Suppressor macrophage treated with lipopolysaccharide for 1 hour (primary cell): ENCODE measurements at places on chromosomes 3 and 15.

- peak; percentile 78 for DNase-seq
These were observed 301.2 kb upstream of the PROK2 start for GRCh38 chr3:72086042-72086742.

DNA sequence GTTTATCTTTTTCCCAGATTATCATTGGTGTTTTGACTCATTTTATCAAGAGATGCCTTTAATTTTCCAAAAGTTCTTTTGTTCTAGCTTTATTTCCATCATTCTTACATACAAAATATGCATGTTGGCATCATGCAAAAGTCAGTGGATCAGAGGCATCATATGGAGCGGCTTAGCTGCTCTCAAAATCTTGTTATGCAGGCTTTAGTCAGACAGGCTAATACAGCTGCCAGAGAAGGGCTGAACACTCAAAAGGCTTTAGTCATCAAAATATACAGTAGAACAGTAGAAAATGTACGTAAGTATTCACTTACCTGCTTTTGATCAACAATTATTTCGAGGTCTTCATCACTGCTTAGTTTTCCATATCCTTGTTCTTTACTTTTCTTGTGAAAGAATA, 65.5 kb downstream of the PEX5L start:
- no peak for DNase-seq

DNA sequence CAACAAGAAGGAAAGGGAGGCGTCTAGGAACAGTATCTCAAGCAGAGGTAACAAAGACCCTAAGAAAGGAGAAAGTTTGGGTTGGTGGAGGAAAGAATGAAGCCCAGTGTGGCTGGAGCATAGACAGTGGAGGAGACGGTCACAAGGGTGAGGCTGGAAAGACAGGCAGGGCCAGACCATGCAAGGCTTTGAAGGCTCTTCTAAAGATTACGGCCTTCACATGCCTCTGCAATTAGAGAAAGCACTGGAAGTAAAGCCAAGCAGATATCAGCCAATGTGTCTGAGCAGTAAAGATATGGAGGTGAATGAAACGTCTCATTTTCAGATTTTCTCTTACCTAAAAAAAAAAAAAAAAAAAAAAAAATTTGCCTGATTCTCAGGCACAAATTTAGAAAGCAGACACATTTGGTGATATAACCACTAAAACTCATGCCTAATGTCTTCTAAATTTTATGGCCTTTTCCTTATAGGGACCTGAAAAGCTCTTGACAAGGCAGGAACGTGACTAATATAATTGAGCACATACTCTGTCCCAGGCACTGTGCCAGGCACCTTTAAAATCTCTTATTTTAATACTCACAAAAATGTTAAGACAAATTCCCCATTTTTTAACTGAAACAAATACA, 184.1 kb downstream of the MECOM start:
- no peak for DNase-seq

- no peak for DNase-seq
These were observed 13.9 kb upstream of the SLITRK3 start for GRCh38 chr3:165210132-165210531.

GRCh38 chr3:81823882-81824395, 62.5 kb upstream of the GBE1 start:
- DNase-seq = peak; percentile 77

- DNase-seq = no peak
These were observed 78.3 kb upstream of the PPP2R3A start for GRCh38 chr3:135887220-135887619.

- DNase-seq = peak; percentile 54
These were observed 516.7 kb downstream of the FOXP1 start for GRCh38 chr3:71066849-71067261.

GRCh38 chr3:113255854-113256615, 44.7 kb downstream of the BOC start:
- peak; percentile 38 for DNase-seq

GRCh38 chr3:77086408-77086807, 46.5 kb downstream of the ROBO2 start:
- DNase-seq = no peak

GRCh38 chr3:186996356-186996755, 66.0 kb downstream of the ST6GAL1 start:
- no peak for DNase-seq

DNA sequence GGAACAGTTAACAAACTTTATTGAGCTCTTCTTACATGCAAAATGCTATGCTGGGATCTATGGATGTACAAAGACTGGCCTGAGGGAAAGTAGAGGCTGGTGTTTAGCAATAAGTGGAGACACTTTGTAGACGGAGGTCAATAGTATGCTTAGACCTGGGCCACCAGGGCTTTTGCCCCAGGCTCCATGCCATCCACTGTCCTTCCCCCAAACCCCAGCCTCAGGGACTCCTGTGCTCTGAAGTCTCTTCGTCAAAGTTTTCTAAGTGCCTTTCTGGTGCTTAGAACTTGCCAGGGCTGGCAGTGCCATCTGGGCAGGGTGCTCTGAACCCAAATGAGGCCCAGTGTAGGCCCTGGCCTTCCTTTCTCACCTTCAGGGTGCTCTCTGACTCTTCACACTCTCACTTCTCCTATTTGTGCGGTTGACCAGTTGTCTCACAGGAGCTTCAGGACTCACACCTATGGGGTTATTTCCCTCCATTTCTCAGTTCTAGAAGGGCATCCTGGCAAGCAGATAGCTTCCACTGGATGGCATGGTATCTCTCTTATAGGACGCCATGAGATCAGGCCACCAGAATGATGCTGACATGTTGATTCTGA, 21.8 kb upstream of the KCNAB1 start:
- no peak for DNase-seq

GRCh38 chr15:36755341-36756000, 176.0 kb downstream of the CDIN1 start:
- no peak for DNase-seq

GRCh38 chr3:32442766-32443165, 51.1 kb downstream of the CMTM7 start:
- DNase-seq = no peak

- peak; percentile 58 for DNase-seq
These were observed 627 bp downstream of the NT5DC2 start for GRCh38 chr3:52532838-52533622.

GRCh38 chr3:56118968-56119367, 349.3 kb downstream of the ERC2 start:
- DNase-seq = no peak

DNA sequence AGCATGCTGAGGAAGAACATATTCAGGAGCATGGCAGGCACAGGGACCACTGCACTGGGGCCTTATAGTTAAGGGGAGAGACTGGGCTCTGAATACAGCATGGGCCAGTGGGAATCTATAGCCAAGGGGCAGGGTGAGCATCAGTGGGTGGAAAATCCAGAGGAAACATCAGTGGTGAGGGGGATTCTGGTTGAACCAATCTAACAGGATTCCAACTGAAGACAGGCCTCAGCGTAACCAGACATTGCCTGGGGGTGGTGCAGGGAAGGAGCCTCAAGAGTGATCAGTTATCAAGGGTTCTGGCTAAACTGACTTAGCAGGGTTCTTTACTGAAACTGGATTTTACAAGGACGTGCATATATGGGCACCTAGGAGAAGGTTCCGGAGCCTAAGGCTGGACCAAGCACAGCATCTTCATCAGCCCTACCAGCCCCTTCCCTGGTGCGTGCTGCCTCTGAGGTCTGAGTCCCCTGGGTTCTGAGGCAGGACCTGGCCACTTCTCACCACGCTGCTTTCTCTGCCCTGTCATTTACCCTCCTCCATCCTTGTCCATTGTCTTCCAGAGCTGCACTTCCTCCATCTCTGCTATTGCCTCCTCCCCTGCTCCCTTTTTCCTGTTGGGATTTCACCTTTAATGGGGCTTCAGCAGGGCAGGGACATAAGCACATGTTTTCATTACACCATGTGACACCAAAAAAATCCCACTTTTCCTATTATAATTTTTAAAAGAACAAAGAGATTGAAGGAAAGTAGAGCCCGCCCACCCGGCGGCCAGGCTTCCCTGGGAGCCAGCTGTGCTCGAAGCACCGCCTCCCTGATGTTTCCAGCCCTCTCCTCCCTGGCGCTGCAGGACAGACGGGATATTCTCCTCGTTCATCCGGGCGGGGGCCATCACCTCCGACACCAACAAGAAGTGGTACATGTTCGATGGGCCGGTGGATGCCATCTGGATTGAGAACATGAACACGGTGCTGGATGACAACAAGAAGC, 52.1 kb downstream of the DNAH1 start:
- no peak for DNase-seq

DNA sequence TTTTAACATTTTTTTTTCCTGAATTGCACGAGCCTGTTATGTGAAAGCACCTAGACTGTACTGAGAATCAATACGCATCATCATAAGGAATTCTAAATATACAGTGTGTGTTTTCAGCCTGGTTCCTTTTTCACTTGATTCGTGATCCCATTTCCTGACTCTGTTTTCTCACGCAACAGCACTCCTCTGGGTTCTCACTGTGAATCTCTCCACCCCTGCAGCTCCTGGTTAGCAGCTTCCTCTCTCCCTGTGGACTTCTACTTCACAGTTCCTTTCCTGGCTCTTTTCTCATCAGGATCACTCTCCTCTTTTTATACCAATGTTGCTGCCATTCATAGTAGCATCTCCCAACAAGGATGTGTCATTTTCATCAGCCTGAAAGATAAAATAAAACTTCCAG, 297.2 kb downstream of the CADM2 start:
- no peak for DNase-seq

GRCh38 chr15:83458381-83458780, 11.2 kb downstream of the SH3GL3 start:
- DNase-seq = no peak

- DNase-seq = peak; percentile 83
These were observed 10.6 kb downstream of the XXYLT1 start for GRCh38 chr3:195260280-195260905.

DNA sequence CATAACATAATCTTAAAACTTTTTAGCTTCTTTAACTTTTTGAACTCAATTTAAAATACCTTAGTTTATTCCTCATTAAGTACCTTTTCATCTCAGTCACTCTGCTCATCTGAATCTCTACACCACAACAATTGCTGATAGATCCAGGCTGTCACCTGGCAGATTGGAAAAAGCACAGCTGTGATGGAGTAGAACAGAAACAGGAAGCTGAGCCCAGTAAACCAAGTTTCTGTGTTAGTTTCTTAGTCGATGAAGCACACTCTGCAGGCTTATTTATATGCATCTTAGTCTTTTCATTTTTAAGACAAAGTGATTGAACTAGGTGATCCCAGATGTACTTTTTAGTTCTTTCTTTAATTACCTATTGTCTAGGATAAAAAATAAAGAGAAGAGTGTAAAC, 1398.0 kb upstream of the ALCAM start:
- no peak for DNase-seq

DNA sequence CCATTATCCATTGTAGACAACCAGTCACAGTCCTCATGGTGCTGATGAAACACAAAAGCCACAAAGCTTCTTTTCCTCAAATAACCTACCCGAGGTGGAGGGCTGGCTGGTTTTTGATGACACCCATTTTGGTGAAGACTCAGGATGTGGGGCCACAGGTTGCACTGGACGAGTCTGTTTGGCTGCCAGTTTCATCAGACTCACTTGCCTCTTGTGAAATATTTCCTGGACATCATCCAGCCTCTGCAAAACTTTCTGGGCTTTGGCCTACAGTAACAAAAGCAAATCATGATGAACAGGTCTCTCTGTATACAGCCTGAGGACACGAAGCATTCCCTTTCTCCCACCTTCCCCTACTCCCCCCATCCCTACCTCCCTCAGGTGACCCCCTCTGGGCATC, 42.2 kb downstream of the B3GNT5 start:
- DNase-seq = peak; percentile 54

- no peak for DNase-seq
These were observed 13.7 kb downstream of the EIF2AK4 start for GRCh38 chr15:39947401-39948197.

- DNase-seq = no peak
These were observed 945.7 kb downstream of the SQOR start for GRCh38 chr15:46580487-46580886.

- no peak for DNase-seq
These were observed 285.7 kb upstream of the CTNNB1 start for GRCh38 chr3:40913641-40914040.

DNA sequence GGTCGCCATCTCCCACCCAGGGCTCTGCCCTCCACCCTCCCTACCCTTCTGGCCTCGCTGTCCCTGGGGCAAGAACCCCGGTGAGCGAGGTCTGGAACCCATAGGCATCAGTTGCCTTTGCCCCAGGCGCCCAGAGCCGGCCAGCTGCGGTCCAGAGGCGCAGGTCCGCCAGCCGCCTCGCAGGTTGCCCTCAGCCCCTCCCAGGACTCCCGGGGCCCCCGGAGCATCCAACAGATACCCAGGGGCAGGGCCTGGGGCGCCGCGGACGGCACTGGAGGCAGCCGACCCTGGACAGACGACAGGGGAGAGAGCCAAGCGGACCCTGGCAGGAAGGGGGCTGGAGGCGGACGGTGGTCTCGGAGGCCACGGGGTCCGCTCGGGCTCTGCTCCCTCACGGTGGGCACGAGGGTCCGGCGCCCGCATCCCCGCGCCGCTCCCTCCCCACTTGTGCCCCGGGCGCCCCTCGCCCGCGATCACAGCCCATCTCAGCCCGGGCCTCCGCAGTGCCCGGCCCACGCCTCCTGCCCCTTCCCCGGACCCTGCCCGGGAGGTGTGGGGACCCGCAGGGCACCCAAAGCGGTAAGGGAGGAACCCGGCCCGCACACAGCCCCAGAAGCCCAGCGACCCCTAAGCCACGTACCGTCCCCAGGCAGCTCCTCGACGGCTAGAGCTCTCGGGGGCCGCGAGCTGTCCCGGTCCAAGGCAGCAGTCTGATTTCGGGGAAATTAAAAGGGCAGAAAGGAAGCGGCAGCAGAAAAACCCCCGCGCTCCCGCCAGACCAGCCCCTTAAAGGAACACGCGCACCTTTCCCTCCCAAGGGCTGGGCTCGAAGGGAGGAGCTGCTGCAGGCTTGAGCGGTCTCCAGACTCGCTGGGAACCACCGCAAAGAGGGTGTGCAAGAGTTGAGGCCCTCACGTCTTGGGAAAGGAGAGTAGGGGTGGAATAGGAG, at the start of gene HAPLN3:
Gene HAPLN3, minus strand, starts transcription at position 726 of the 949 bp plus-strand sequence. CDS start 8,246 bp downstream, outside the sequence.
- DNase-seq = peak; percentile 86

- peak; percentile 23 for DNase-seq
These were observed 15.5 kb upstream of the HOMER2 start for GRCh38 chr15:82968066-82968465.

- no peak for DNase-seq
These were observed 87.9 kb upstream of the BLM start for GRCh38 chr15:90629217-90629616.
